GOT3 (cell line): ENCODE measurements at places on chromosomes 4 and X.

DNA sequence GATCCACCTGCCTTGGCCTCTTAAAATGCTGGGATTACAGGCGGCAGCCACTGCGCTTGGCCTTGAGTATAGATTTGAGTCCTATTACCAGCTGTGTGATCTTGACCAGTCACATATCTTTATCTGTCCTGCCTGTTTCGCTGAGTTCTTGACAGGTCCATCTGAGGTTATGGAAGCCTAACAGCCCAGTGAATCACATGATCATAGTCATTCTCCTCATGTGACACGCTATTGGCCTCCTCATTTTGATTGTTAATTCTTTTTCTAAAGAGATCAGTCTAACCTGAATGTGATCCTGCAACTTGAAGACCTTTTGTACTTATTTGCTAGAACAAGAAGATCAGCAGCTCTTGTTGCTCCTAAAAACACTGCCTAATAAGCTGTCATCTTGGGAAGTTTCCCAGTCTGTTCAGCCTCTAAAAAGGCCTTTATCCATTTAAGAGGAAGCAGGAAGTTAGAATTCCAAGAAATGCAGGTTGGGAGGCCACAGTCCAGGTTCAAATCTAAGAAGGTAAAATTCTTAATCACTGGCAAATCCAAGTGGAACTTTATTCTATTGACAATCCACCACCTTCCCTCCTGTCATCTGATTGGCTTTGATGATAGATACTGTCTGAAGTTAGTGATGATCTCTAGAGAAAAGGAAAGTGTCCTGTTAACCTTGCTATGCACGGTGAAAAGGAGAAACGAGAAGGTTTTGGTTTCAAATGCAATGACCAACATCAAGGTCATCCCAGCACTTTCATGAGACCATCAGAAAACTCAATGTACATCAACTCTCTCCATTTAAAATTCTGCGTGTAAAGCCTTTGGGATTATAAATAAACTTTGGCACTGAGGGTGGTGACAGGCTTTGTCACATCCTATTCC is 86.9 kb downstream of the CHRNA9 start:
- DNase-seq = no peak

- DNase-seq = no peak
Observed at GRCh38 chrX:17082831-17083230, 136.4 kb downstream of the REPS2 start.

GRCh38 chr4:107449611-107450369 is 270.2 kb downstream of the PAPSS1 start:
- DNase-seq = no peak

GRCh38 chr4:141657550-141658250 is 21.3 kb downstream of the IL15 start:
- no peak for DNase-seq

DNA sequence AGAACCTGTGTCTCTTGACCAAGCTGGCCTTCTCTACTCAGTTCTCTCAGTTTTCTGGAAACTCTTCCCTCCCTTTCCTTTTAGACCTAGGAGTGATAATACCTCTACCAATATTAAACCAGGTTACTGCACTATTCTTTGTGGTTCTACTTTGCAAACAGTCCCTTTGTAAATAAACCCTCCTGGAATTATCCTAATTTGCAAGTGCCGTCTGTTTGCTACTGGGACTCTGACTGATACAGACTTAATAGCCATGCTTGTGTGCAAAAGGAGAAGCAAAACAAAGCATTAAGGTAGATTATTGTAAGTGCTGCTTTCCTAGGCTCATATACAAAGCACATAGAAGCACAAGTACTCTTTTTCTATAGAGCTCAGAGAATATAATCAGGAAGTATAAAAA is 507.0 kb downstream of the INPP4B start:
- DNase-seq = no peak

GRCh38 chr4:26420913-26421312 is 69.4 kb downstream of the CCKAR start:
- DNase-seq = no peak

DNA sequence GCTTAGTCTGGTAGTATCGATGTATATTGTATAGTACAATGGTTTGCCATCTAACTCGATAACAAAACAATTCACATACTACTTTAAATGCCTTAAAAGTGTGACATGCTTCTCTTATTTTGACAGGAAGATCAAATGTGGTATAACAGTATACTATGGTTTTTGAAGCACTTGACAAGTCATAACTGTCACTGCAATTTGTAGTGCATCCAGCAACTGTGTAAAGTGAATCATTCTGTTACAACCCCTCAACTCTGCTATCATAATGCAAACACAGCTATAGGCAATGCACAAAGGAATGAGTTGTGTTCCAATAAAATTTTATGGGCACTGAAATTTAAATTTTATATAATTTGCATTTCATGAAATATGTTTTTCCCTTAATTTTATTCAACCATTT is 14.0 kb downstream of the RAP1GDS1 start:
- DNase-seq = no peak

GRCh38 chr4:68765876-68766275 is 49.9 kb upstream of the UGT2B10 start:
- no peak for DNase-seq

DNA sequence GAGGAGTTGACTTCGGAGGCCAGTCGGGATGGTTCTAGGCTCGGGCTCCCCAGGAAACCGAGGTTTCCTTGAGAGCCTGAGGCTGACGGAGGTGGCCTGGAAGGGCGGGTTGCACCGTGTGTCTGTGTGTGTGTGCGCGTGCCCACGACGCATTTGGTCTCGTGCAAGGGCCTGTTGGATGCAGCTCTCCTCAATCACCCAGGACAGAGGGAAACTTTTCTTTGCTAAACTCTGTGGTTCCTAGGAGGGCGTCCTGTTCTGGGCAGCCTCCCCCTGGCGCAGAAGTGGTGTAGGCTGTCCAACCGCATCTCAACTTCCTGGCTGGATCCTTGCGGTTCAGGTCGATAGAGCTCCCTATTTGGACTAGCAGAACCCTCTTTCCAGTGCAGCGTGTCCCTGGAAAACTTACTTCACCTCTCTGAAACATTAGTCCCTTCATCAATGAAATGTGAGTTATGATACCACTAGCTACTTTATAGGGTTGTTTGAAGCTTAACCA is 973 bp downstream of the STK32B start:
- no peak for DNase-seq

- no peak for DNase-seq
Observed at GRCh38 chr4:165609653-165610052, 230.8 kb downstream of the CPE start.

DNA sequence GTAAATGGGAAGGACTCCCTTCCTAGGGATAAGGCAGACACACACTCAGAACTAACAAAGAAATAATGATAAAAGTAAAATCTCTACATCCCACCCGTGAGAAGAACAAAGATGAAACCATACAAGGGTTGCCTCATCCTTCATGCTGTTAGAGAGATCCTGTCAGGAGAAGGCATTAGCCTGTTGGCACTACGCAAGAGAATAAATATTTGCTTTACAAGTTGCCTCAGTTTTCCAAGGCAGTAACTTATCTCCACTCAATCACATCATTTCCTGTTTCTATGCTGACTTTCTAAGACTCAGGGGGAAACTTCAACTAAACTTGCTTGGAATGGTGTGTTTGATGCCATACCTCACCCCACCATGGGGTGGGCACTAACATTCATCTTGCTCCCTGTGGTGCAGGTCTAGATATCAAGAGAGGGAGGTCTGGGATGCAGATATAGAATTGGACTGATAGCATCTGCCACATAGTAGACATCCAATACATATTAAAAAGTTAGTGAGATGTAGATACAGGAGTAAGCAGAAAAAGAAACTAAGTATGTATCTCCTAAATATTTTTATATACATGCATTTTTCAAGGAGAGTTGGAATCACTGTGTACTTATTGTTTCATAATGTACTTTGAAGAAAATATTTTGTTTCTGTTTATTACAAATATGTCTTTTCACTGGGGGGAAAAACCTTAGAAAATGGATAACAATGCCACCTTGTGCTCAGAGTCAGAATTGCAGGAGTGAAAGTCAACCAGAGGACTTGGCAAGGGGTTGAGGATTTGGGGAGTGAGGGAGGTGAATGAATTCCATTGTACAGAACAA is 57.2 kb upstream of the BEX4 start:
- no peak for DNase-seq

DNA sequence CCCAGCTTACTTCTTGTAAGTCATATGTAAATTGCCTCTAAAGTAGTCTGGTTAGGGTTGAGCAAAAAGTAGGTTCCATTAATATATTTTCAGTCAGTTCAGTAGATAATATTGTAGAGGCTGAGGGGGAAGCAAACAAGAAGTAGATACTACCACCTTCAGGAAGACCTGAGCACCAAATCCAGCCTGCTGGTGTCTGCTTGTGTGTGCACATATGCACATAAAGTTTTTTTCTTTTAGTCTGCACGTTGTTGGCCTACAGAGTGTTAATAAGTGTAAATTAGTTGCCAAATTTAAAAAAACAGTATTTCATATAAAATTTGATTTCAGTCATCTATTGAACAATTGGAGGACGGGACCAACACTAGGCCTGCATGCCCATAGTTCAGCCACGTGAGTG is 76.7 kb downstream of the CCKAR start:
- DNase-seq = no peak

DNA sequence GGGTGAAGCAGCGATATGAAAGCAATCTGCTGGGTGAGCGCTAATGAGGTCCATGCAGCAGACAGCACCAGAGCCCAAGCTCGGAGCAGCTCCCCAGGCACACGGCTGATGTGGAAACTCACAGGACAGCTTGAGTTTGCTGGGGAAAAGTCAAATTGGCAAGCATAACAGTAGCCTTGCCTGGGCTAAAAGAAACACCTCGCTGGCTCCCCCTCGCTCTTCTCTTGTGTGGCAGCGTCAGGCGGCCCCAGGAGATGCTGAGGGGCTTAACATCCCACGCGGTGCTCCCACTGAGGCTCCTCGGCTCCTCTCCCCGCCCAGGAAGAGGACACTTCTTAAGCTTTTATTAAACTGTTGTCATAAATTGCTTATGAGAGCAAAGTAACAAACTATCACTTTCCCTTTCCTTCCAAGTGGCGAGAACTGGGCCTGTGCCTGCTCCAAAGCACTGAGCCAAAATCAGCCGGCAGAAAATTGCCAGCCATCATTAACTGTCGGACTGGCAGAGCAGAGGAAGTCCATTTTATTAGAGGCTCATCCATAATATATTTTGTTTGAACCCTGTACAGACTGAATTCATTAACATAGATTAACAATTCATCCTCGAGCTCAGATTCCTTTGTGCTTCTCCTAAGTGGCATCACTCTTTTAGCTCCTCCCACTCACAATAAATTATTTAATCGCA is 111.4 kb downstream of the TSPAN5 start:
- DNase-seq = no peak

- no peak for DNase-seq
Observed at GRCh38 chr4:17635056-17635455, 20.6 kb downstream of the MED28 start.

- DNase-seq = no peak
Observed at GRCh38 chr4:118760092-118760491, 74.9 kb downstream of the METTL14 start.

DNA sequence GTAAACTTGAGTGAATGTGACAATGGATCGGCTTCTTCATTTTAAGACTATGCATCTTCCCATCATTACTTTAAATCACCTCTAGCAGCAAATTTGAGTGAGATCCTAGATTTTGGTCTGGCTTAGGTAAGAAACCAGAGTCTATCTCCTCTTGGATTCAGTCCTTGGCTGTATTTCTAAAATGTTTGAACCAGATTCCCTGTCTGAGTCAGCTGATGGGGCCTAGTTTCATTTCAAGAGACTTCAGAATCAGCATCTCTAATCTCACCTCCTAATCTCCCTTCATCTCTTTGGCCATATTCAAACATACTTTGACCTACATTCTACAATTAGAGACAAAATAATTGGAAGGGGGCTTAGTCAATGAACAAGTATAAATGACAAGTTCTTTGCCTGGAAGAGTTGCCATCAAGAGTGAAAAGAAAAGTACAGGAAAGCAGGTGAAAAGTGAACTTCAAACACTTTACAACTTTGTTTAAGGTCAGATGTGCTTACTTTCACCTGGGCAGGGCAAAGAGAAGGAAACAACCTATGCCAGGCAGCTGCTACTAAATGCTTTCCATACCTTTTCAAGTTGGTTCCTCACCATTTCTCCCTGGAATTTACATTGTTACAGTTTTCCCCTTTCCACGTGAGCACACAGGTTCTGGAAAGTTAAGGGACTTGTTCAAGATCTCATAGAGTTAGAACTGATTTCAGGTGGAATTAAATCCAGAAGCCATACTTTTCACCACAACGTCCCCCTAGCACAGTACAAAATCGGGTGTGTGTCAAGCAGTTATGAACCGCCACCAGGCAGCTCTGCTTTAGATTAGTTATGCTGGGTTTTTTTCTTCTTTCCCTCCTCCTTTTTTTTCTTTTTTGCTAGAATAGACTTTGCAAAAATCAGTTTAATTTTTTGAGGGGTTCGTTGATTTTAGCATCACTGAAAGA is 30.7 kb upstream of the PITX2 start:
- no peak for DNase-seq

DNA sequence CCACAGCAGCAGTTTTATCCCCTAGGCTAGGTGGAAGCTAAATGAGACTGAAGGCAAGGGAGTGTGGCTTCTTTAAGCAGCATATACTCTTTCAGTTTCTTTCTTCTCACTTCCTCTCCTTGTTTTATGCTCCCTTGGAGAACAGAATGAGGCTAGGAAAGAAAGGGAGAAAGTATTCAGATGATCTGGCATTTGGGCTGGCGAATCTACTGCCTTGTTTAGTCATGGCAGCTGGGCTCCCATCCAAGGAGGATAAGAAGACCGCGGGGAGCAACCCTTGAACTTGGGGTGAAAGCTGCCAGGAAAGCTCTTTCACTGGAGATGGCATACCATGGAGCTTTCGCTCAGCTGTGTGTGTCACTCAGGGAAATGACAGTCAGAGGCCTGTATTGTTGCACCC is 72.1 kb downstream of the ARHGEF38 start:
- DNase-seq = no peak

DNA sequence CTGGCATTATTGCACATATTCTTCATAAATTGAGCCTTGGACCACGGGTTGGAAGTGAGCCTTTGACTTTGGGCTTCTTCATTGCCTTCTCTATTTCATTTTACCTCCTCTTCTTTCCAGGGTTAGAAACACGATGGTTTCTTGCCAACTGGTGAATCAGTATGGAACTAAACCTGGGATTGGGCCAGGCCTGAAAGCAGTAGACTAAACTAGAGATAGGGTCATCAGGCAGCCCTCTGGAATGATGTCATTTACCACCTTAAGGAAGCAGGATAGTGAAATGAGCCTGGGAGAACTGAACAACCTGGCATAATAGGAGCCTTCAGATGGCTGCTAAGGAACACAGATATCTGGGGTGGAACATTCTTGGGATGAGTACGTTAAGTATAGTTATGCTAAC is 67.5 kb upstream of the ATP8A1 start:
- DNase-seq = no peak

- DNase-seq = no peak
Observed at GRCh38 chr4:107837776-107838618, 13.3 kb downstream of the SGMS2 start.
